ENCODE measurements at places on chromosomes 6 and 20.

DNA sequence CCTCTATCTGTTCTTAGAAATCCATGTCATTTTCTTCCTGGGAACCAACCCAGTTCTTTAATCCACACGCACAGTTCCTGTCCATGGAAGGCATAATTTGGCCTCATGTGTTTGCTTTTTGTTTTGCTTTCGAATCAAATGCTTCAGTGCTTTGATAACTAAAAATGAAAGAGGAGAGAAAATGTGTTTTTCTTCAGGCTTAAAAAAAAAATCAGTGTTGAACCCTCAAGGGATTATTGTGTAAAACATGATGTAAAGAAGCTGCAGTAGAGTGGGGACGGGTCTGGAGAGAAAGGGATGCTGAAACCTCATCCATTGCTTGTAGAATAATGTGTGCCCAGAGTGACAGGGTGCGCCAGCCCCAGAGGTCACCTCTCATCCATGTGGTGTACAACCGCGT is 197.5 kb upstream of the JARID2 start:
- no peak for DNase-seq

- no peak for DNase-seq
These were observed 72.0 kb downstream of the DST start for GRCh38 chr6:56570413-56571359.

- DNase-seq, result no peak
These were observed 7.9 kb downstream of the RPS6KA2 start for GRCh38 chr6:166618866-166619761.

GRCh38 chr6:98477231-98477630 is 357.1 kb upstream of the POU3F2 start:
- no peak for DNase-seq

DNA sequence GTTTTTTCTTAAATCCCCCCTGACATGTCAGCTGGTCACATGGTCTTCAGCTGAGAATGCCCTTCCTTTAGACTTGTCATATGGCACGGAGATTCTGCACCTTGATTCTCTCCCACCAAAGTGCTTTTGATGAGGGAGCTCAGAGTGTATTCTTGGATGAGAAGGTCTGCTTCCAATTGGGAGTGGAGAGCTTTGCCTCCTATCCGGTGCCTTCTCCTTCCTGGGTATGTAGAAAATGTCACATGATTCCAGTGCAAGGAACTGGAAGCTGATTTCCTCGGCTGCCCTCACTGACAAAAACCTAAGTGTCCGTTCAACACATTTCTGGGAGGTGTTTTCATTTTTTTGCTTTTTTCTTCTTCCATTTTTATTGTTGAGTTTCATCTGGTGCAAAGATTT is 197.2 kb downstream of the TFAP2C start:
- DNase-seq, result no peak

- DNase-seq, result no peak
These were observed 347.6 kb downstream of the CDC5L start for GRCh38 chr6:44734886-44735629.

- no peak for DNase-seq
These were observed 700.0 kb downstream of the RFPL4B start for GRCh38 chr6:113047148-113047547.

DNA sequence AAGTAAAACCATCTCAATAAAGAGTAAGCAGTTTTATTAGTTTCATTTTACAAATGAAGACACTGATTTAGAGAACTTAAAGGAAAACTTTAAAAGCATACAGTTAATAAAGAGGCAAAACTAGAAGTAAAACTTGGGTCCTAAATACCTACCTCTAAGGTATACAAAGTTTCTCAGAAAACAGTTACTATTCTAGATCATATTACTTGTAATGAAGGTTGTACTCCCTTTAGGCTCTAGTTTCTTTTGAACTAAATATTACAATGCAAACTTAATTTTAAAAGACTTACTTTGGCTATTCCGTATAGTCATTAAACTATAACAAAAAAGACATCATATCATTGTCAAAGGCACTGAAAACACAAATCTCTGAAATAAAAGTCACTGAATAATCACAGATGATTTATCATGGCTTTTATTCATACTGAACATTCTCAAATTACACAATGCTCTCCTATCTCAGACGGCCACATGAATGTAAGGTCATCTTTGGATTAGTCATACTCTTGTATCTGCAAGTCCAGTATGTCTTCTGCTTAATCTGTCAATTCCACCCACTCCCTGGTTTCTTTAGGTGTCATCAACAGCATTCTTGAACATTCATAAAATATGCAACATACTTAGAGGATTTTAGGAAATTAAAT is 361.6 kb upstream of the RUNX2 start:
- DNase-seq, result no peak

DNA sequence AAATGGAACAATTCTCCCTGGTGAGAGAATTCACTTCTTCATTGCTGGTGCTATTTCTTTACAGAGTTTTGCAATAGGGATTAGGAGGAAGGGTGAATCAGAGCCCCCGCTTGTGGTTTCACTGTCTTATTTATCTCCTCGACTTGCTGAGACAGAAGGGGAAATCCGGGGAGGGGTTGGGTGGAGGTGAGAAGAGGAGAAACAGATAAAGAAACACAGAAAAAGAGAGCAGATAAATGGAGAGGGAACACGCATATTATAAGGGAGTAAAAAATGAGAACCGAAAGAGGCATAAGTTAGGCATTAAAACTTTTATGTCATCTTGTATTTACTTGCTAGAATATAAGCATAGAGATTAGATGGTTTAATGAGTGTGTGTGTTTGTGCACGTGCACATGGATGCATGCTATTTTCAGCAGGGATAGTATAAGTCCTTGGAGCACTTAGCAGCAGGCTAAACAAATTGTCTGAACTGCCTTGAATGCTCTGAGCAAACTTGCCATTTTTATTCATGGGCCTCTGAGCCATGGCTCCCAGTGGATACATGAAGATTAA is 105.0 kb downstream of the OLIG3 start:
- no peak for DNase-seq

- DNase-seq, result peak; percentile 58
These were observed 2.8 kb downstream of the SLC12A5 start for GRCh38 chr20:46031701-46032254.

- DNase-seq, result no peak
These were observed 77.8 kb downstream of the DLL1 start for GRCh38 chr6:170212956-170213636.

DNA sequence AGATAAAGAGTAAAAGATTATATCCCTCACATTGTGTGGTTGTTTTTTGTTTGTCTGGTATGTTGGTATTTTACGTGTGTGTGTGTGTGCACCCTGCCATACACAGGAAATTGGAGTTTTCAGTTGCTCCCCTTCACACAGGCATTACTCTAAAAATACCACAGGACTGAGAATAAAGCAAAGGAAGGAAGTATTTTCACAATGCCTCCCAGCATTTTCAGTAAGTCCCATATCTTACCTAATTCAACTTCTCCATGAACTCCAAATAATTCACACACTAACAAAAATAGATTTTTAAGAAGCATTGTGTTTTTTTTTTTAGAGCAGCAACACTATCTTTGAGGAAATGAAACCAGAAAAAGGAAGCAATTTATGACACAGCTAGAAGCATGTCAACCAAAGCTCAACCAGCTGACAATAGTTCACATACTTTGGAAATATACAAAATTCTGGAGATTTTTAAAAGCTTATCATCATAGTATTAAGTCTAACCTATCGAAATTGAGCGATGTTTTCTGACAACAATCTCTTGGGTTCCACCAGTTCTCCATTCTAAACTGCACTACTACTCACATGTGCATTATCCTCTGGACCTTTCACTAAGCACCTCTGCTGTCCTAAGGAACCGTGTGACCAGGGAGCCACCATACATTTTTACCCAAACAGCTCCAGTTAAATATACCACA is 2.1 kb downstream of the UBE2J1 start:
- DNase-seq, result no peak

GRCh38 chr6:56953597-56954402 is 1.1 kb upstream of the BEND6 start:
- no peak for DNase-seq

GRCh38 chr20:49578436-49578835 is 10.5 kb upstream of the PTGIS start:
- no peak for DNase-seq

GRCh38 chr6:64258302-64258701 is 622.7 kb downstream of the PHF3 start:
- no peak for DNase-seq

- no peak for DNase-seq
These were observed 133.4 kb downstream of the MYB start for GRCh38 chr6:135314543-135314942.

- DNase-seq, result no peak
These were observed 202.5 kb upstream of the GMDS start for GRCh38 chr6:2447931-2448330.

- no peak for DNase-seq
These were observed 164.9 kb downstream of the JARID2 start for GRCh38 chr6:15410752-15411151.

Measured in anterior cingulate cortex (tissue), 58 donors.